Activated CD8-positive, alpha-beta memory T cell treated with anti-CD3 and anti-CD28 coated beads for 1 hour (primary cell): ENCODE measurements at places on chromosomes 4 and X.

- no peak for DNase-seq
Observed at GRCh38 chrX:155148724-155149537, 67.3 kb upstream of the VBP1 start.

DNA sequence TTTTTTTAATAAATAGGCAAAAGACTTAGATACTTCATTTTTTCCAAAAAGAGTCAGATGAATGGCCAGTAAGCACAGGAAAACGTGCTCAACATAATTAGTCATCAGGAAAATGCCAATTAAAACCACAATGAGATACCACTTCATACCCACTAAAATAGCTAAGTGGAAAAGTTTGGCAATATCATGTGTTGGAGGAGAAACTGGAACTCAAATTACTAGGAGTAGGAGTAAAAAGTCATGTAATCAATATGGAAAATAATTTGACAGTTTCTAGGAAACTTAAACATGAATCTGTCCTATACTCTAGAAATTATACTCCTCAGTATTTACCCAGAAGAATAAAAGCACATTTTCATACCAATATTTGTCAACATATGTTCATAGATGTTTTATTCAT, 449.8 kb downstream of the INPP4B start:
- DNase-seq: no peak

DNA sequence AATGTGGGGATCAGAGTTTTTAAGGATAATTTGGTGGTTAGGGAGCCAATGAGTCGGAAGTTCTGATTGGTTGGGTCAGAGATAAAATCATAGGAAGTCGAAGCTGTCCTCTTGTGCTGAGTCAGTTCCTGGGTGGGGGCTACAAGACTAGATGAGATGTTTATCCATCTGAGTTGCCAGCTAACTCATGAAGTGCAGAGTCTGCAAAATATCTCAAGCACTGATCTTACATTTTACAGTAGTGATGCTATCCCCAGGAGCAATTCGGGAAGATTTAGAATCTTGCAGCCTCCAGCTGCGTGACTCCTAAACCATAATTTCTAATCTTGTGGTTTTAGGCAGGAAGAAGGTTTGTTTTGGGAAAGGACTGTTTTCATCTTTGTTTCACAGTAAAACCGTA, 565.8 kb upstream of the SPANXN1 start:
- no peak for DNase-seq

DNA sequence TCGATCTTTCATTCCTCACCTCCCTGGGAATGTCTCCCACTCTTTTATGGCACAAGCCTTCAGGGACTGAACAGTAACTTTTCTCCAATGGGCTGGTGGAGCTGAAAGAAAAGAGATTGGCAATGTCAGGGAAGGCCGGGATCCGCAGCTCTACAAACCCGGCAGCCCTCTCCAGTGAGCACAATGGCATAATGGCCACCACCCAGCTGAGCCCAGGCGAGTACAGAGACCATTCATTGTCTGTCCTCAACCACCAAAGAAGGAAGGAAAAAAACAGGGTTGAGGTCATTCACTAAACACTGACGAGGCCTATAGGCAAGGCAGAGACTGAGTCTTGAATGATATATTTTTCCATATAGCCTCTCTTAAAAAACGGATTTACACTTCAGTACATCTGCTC, 3.6 kb downstream of the GEMIN8 start:
- no peak for DNase-seq

DNA sequence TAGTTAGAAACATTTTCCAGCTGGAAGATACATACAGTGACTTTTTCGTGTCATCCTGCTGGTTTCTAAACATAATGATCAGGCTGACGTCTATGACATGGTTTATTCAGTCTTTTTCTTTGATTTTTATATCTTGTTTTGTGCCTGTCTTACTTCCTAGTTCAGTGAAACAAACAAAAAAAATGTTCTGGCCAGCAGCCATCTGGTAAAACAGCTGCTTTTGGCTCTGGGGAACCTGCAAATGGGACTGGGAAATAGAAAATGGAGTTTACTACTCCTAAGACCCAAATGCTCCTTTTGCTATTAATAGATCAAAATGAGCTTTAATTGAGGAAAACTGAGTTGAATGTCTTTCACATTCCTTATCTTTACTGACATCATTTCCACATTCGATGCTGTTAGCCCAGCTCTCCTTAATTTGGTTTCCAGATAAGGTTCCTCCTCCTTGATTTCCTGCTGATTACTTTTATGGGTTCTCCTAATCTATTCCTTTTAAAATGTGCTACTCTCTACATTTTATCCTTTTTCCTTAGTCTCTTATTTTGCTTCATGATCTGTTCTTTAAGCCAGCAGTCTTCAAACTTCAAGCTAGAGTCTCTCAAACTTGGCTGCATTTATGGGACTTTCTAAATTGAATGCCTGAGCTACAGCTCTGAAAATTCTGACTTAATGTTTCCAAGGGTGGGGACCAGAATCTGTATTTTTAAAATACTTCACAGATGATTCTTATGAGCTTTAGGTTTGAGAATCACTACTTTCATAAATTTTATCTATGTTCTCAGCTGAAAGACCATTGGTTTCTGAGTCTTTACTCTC, 499.5 kb downstream of the ANKRD50 start:
- DNase-seq: no peak

DNA sequence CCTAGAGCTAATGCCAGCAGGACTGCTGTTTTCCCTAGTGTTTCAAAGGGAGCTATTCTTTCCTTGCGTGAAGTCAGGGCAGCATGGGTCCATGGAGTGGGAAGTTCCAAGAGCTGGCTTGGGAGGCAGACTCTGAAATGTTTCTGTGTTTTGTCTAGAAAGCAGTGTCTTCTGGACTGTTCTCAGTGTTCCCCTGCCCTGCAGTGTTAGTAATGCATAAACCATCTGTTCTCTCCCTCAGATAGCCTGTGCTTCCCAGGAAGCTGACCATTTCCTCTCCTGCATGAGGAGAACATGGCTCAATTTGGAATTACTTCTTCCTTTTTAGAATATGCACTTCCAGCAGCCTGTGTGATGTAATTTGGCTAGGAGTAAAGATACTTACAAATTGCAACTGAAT, 116.7 kb upstream of the CXCL13 start:
- no peak for DNase-seq

DNA sequence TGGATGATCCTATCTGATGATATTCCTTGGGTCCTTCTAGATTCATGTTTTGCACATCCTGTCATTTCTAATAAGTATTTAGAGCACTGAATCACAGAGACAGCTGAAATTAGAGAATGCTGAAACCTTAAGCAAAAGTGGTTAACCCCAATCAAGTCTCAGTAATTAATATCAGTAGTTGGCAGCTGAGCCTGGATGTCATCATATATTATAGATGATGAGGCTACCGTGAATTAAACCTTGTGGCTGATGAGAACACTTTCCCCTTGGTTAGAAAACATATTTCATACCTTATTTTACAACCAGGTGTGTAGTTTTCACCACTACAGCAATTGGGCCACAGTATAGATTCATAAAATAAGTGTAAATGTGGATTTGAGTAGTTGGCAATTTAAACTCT, 499.0 kb downstream of the PDGFC start:
- no peak for DNase-seq

DNA sequence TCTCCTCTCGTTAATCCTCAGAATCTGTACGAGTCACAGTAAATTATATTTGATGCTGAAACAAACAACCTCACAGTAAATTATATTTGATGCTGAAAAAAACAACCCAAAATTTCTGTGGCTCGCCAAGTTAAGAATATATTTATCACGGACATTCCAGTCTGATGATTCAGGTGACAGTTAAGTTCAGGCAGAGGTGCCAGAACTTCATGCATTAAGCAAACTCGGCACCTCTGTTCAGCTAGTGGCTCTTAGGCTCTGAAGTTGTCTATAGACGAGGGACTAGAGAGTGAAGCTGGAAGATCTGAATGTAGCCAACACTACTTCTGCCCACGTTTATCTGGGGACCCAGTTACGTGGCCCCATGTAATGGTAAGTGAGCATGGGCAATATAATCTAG, 132.2 kb upstream of the AGA start:
- no peak for DNase-seq

DNA sequence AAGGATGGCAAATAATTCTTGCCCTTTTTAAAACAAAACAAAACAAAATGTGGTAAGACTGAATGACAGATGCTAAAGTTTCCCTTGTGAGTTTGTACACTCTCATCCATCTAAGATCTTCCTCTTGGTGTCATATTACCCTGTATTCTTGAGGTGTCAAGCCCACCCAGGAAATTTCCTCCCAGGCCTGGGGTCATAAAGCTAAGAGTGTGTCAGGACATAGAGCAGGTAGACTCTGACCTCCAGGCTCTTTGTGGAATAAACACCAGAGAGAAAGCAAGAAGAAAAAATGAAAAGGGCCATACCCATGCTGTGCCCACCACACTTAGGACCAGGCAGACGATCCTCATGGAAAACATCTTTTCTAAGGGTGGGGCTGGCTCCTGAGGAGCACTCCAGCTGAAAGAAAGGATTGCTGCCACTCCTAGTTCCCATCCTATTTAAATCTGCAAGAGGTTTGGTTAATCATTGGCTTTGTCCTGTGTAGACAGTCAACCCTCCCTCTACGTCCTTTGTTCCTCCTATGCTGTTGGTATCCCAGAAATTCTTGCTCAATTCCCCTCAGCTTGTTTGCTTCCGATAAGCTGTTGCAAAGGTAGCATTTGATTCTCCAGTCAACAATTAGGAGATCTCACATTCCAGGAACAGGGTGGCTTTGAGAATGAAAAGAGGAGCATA, at the start of gene FGA:
Gene FGA (minus strand): TSS at position 414 of the 678 bp plus-strand sequence. CDS start 55 bp downstream, at position 359.
- DNase-seq: no peak

DNA sequence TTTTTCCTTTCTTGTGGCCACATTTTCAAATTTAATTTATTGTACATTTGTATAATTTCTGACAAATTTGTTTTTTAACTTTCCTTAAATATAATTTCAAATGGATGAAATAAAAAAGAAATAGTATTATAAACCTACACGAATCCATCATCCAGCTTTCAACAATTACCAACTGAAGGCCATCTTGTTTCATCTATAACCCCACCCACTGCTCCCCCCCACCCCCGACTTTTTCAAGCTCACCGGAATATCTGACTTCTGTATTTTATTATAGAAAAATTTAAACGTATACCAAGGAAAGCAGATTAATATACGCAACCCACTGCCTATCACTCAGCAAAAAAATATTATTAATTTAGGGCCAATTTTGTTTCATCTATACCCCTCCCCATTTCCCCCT, 1.1 kb downstream of the MORF4L2 start:
- no peak for DNase-seq

DNA sequence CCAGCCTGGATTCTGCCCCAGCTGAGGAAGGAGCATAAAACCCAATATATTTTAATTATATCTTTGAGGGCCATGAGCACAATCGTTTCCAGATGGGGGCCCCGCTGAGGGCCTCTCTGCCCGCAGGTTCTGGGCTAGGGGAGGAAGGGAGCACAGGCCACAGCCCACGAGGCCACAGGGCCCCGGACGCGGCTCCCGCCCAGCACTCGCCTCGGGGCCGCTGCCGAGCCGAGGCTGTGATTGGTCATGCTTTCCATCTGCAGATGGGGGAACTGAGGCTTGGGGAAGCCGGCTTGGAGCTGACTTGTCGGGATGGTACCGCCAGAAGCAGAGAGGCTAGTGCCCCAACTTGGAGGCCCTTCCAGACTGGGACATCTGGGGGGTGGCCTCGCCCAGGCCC, 34.0 kb downstream of the TACC3 start:
- DNase-seq: no peak

GRCh38 chr4:38109896-38110295, 149.7 kb downstream of the PTTG2 start:
- no peak for DNase-seq

DNA sequence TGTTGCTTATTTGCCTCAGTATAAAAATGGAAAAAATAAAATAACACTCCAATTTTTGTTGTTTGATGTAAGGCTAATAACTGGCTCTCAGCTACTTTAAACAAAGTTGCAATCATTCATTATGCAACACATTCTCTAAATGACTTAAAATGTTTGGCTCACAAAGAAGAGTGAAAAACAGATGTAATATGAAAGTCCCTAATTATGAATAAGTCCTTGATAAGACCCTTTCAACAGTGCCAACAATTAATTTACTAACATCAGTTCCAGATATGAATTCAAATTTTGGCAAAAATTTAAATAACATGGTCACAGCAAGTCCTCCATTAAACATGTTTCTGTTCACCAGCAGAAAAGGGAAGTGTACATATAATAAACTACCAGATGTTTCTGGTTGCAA, 69.8 kb downstream of the PAPSS1 start:
- no peak for DNase-seq

DNA sequence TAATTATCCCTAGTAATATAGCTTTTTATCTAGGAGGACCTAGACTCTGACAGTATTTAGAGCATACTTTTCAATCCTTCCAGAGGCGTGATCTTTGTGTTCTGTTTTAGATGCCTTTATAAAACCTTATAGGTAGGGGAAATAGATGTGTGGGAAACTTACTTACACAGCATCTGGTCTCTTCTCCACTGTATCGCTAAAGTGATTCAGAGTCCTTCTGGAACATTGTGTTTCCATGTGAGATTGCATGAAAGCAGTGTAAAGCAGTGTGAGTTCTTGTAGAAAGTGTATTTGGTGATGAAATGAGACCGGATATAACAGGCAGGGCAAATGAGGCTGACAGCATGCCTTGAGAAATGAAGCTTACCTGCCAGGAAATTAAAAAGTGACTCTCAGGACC, 9.5 kb downstream of the GABRB1 start:
- no peak for DNase-seq

GRCh38 chrX:120522820-120523219, 37.9 kb downstream of the CUL4B start:
- no peak for DNase-seq

GRCh38 chr4:26015133-26015651, 101.2 kb downstream of the SMIM20 start:
- DNase-seq: no peak

GRCh38 chr4:183398298-183399125, 45.9 kb upstream of the CDKN2AIP start:
- DNase-seq: no peak

DNA sequence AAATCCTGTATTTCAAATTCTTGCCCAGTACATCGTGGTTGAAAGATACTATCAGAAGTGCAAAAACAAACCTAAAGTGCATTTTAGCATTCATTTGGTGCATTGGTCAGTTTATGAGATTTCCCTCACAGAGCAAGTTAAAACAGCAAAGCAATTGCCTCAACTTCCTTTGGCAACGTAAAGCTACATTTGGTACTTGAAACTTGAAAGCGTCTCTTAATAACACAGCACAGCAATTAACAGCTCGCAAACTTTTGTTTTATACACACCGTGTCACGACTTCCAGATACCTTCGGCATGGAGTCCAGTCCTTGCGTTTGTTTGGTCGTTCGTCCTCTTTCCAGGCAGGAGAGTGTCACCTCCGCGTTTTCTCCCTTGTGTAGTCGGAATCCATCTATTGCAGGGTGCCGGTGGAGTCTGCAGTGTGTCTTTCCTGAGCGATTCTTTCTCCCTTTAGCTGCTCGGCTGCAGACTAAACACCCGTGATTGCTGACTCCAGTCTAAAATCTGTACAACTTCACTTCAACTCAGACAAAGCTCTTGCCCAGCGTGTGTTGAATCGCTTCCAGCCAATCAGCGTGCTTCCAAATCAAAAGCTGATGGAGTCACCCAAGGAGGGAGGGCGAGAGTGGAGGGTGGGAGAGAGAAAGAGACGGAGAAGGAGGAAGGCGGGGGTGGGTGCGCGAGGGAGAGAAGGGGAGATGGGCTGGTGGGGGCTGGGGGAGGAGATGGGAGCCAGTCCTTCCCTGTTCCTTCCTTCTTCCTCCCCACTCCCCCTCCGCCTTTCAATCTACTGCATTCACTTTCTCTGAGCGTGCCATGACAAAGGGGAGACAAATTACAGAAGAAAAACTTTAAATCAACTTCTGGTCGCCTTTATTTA, at the start of gene PCDH18:
Gene PCDH18 (minus strand): TSS at position 509 of the 883 bp plus-strand sequence. CDS start 406 bp downstream, at position 103.
- no peak for DNase-seq

- no peak for DNase-seq
Observed at GRCh38 chrX:154470434-154470833, 8.6 kb downstream of the LAGE3 start.
